Stimulated activated CD8-positive, alpha-beta memory T cell treated with anti-CD3 and anti-CD28 coated beads, Interleukin-4, amount 100 ng/mL, for 24 hours (primary cell): ENCODE measurements at places on chromosomes 4 and X.

- DNase-seq, result no peak
Measured at GRCh38 chrX:72644946-72645345, 69.2 kb downstream of the PHKA1 start.

- DNase-seq, result no peak
Measured at GRCh38 chrX:103734125-103734760, 23.5 kb downstream of the TMEM31 start.

DNA sequence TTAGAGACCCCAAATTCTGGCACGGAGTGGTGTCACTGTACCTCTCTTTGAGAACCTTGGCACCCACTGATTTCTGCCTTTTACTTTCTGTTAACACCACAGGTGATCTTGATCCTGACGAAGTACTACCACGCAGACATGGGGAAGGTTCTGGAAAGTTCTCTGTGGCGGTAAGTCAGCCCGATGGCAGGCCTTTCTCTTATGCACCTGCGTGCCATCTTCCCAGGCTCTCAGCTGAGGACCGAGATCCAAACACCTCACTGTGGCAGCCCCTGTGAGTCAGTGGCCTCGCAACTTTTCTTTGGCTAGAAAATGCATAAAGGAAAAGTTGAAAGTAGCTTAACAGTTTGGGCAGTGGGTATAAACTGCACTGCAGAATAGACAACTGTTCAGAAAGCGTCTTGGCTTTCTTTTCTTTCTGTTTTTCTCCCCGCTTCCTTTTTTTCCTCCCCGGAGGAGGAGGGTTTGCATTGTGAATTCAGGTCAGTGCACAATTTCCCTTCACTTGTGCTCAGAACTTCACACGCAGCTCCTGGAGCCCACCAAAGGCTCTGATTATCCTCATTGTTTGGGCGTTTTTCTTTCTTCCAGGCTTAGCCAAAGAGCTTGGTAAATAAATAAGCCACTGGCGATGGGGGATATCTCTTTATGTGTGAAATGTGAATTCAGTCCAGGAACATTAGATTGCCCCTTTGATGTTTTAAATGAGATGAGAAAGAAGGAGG lies 38.4 kb downstream of the PSAPL1 start:
- no peak for DNase-seq

DNA sequence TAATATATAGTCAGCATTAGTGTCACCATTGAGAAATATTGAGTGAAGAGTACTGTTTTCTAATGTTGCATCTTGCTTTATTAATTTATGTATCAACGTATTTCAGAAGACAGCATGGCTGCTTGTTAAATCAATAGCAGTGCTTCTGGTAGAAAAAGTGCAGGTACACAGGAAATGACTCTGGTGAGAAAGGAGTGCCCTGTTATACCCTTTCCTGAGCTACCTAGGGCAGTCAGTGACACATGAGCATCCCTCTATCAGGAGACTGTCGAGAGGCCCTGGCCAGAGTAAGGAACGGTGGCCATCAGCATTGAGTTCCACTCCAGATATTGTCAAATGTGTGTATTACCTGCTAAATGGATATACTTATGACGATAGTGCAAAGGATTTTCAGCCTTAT lies 42.1 kb downstream of the SCML1 start:
- DNase-seq, result no peak
